ENCODE measurements at places on chromosomes 3 and 15. TPM values are rescaled to one million over a fixed set of nuclear protein-coding genes. Genes with fewer than 3 reads are reported as not detected.

EDEM1 gene
- total RNA-seq = 16.0 TPM

FAM227B gene
- 8.3 TPM for total RNA-seq

CHDH gene
- total RNA-seq = 4.9 TPM

MAN2A2 gene
- total RNA-seq = 25.3 TPM

TMCO5A gene
- total RNA-seq = not detected

P2RY1 gene
- total RNA-seq = 22.0 TPM

CPN2 gene
- not detected for total RNA-seq

ANKRD34C gene
- 0.99 TPM for total RNA-seq

EPHA3 gene
- total RNA-seq = 44.6 TPM
